ENCODE measurements at places on chromosomes 11 and 22.

- DNase-seq = no peak
These were observed 252.1 kb downstream of the SBF2 start for GRCh38 chr11:10041748-10042446.

DNA sequence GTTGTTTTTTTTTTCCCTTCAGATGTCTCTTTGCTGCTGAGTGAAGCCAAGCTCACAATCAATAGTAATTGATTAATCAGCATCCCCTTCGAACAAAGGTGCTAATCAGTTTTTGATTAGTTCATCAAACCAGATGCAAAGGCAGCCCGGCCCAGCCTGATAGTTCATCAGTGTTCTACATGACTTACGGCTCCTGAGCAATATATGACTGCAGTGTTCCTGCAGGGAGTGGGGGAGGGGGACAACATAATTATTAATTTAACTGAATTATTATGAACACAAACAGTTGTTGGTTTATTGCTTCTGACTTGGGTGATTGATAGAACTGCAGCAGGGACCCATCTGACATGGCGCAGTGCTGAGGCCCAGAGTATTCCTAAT, 315.3 kb downstream of the CADM1 start:
- no peak for DNase-seq

GRCh38 chr11:75014129-75014528, 25.4 kb downstream of the NEU3 start:
- no peak for DNase-seq

- no peak for DNase-seq
These were observed 5.6 kb downstream of the AP1B1 start for GRCh38 chr22:29382580-29383302.

GRCh38 chr11:105489446-105489845, 120.4 kb upstream of the GRIA4 start:
- no peak for DNase-seq

DNA sequence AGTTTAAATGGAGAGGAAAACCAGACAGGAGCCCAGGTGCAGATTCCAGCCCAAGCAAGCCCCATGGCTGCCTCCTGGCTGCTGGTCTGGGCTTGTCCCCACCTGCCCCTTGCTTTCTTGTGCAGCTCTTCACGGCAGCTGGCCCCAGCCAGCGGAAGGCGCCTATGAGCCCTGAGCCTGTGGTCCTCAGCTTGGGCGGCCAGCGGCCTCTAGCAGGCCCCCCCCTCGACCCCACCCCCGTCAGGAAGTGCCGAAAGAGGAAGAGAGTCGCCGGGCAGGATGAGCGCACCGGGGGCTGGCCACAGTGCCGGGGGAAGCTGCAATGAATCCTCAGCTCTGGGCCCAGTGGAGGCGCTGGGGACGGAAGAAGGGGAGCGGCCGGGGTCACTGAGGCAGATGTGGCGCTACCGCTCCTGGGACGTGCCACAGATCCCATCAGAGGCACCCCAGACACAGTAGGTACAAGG, 2.1 kb upstream of the DGKZ start:
- DNase-seq = no peak

GRCh38 chr22:21611210-21611977, 18.4 kb downstream of the YDJC start:
- DNase-seq = no peak

GRCh38 chr11:44408711-44409470, 99.0 kb upstream of the ALX4 start:
- DNase-seq = no peak
